Stimulated activated naive CD8-positive, alpha-beta T cell treated with anti-CD3 and anti-CD28 coated beads, Interleukin-15, Interleukin-2, amounts not matched to agents 100 U/mL and 50 U/mL, for 24 hours (primary cell): ENCODE measurements at places on chromosomes 4 and X.
A peak's percentile ranks its signal among the peaks of the same experiment; 100 is the strongest.

GRCh38 chrX:14997271-14997670 is 124.0 kb downstream of the MOSPD2 start:
- no peak for DNase-seq

DNA sequence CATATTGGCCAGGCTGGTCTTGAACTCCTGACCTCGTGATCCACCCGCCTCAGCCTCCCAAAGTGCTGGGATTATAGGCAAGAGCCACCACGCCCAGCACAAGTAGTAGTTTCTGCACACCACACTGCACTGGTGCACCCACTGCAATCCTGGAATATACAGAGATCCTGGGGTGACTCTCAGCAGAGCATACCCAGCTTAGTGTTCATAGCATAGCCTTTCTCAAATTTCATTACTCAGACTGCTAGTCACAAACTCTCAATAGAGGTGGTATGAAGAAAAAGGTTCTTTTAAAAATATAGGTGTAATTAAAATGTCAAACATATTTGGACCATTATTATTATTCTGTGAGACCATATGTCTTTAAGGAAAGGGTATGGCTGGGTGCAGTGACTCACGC is 6.2 kb upstream of the ARHGAP10 start:
- DNase-seq = no peak

GRCh38 chr4:128380306-128380705 is 92.7 kb upstream of the PGRMC2 start:
- no peak for DNase-seq

- peak; percentile 36 for DNase-seq
These were observed 890 bp downstream of the DCAF16 start for GRCh38 chr4:17809667-17810066.

GRCh38 chr4:44859477-44859876 is 133.1 kb upstream of the GNPDA2 start:
- no peak for DNase-seq

DNA sequence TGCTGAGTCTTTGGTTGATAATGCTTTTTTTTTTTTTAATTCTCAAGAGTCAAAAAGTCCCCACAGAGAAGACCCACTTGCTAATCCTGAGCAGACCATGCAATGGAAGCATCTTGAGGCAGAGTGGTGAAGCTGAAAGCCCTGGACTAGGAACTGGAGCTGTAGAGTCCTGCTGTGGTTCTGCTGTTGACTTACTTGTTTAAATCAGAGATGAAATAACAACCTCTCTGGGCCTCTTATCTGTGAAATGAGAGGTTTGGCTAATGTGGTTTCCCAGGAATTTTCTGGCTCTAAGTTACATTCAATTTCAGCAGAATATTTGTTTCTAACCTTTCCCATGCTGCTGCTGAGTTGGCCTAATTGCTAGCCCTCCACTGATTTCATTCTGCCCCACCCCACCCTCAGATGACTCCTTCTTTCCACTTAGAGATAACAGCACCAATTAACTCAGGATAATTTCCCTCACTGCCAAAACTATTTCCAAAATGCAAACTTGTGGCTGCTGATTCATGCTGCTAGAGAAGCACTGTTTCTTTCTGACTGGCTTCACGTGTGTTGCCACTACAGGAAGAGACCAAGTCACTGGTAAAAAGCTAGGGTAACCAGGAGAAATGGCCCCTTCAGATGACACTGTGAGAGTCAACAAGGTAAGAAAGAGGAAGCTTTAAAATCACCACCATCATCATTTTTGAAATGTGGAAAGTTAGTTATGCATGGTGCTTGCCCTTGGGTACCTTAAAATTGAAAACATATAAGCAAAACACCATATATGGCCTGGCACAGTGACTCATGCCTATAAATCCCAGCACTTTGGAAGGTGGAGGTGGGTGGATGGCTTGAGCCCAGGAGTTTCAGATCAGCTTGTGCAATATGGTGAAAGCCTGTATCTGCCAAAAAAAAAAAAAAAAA is 326.4 kb downstream of the DCHS2 start:
- peak; percentile 34 for DNase-seq

GRCh38 chr4:12472087-12472486 is 1012.1 kb downstream of the RAB28 start:
- no peak for DNase-seq

DNA sequence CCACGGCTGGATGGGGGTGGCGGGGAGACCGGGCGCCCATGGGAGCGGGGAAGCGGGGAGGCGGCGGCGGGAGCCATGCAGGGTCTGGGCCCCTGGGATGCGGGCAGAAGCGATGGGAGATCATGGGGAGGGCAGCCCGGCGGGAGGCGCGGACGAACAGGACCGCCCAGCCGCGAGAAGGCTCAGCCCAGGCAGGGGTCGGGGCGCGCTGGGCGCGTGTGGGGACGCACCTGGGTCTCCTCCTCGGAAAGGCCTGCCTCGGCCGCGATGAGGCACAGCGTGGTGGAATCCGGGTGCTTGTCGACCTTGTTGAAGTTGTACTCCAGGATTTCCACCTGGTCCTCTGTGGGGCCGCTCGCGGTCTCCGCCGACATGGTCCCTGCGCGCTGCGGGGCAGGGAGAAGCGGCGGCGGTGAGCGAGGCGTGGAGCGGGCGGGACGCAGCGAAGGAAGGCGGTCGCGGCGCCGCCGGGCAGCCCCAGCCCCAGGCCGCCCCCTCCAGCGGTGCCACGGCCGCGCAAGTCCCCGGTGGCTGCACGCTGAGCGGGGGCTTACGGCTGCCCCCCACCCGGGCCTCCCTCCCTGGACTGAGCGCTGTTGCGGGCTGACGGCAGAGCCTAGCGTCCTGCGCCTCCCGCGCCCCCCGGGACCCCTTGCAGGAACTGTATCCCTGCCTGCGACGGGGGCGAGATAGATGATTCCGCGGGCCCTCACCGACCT is 25.3 kb downstream of the HOPX start:
- peak; percentile 55 for DNase-seq

GRCh38 chr4:105112274-105112673 is 34.4 kb upstream of the TET2 start:
- no peak for DNase-seq

GRCh38 chrX:140804292-140804691 is 94.7 kb downstream of the LINC00632 start:
- DNase-seq = no peak

DNA sequence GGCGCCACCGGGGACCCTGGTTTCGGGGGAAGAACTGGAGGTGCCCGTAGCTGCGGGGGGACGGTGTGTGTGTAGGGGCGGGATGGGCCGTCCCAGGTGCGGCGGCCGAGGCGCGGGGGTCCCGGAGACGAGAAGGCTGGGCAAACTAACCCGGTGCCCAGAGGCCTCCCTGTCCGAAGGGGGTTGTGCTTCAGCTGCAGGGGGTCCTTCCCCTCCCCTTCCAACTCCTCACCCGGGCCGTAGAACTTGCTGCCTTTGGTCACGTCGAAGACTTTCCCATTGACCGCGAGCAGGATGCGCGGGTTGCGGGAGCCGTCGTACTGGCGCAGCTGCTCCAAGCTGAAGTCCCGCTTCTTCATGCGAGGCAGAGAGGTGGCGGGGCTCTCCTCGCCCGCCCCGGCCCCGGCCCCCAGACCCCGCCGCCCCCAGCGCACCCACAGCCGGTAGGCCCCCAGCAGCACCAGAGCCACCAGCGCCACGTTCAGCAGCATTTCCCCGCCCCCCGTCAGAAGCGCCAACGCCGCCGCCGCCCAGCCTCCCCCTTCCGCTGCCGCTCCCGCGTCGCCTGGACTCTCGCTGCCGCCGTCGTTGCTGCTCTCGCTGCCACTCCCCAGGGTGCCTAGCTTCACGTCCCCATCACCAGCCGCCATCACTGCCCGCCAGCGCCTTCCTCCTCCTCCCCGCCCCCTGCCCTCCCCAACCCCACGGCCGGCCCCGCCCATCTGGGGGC is at the start of gene PGRMC2:
TSS of gene PGRMC2 (minus strand) at position 673 of the 730 bp plus-strand sequence. CDS start at position 650, 23 bp downstream.
- no peak for DNase-seq

- no peak for DNase-seq
These were observed 59.9 kb upstream of the IBSP start for GRCh38 chr4:87739494-87739893.

- no peak for DNase-seq
These were observed 8.3 kb upstream of the SASH3 start for GRCh38 chrX:129771266-129771995.

DNA sequence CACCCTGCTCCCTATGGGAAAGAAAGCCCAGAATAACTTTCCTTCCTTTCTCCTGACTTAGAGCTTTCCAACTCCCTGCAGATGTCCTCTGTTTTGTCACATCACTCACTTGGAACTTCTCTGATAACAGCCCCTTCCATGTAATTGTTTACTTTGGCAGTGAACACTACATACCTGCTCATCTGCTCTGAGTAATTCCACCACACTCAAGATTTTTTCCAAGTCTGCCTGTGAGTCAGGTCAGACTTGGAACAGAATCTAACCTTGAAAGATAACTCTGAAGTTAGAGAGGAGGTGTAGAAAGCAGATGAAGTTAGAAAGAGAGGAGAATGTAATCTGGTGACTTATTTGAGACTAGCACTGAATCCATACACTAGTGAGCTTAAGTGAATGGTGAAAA is 7.4 kb downstream of the MAGEB10 start:
- no peak for DNase-seq

DNA sequence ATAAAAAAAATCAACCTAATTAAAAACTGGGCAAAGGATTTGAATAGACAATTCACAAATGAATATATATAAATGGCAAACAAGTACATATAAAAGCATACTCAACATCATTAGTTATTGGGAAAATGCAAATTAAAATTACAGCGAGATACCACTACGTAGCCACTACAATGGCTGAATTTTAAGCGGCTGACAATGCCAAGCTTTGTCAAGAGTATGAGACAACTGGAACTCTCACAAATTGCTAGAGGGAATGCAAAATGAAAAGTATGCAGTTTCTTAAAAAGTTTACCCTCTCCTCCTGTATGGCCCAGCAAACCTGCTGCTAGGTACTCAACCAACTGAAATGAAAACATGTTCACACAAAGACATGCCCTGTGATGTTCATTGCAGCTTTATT is 34.8 kb downstream of the ZFP42 start:
- no peak for DNase-seq

DNA sequence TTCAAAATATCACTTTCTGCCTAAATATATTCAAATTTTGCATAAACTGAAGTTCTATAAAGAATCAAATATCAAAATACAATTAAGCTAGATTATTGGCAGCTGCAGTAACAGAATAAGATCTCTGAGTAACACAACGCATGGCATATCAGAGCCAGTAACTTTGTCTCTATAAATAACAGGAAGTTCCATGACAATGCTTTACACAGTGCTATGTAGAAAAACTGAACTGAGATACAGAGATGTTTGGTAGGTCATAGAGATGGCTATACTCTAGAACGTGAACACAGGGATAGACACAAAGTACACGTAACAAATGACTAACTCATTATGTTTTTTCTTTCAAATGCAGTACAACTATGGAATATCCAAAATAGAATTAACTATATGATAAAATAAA is 18.2 kb downstream of the UBE2D3 start:
- DNase-seq = no peak

- no peak for DNase-seq
These were observed 146.9 kb upstream of the FGF13 start for GRCh38 chrX:138858438-138858837.

GRCh38 chr4:17012451-17012850 is 114.0 kb upstream of the LDB2 start:
- no peak for DNase-seq

GRCh38 chr4:38856524-38857337 is at the start of gene TLR6:
Gene TLR6, minus strand, starts transcription at chr4:38856817. Its CDS starts 27,344 bp downstream, at chr4:38829473.
- DNase-seq = peak; percentile 74
